GM04503 (cell line): ENCODE measurements at places on chromosomes 13 and 19.

DNA sequence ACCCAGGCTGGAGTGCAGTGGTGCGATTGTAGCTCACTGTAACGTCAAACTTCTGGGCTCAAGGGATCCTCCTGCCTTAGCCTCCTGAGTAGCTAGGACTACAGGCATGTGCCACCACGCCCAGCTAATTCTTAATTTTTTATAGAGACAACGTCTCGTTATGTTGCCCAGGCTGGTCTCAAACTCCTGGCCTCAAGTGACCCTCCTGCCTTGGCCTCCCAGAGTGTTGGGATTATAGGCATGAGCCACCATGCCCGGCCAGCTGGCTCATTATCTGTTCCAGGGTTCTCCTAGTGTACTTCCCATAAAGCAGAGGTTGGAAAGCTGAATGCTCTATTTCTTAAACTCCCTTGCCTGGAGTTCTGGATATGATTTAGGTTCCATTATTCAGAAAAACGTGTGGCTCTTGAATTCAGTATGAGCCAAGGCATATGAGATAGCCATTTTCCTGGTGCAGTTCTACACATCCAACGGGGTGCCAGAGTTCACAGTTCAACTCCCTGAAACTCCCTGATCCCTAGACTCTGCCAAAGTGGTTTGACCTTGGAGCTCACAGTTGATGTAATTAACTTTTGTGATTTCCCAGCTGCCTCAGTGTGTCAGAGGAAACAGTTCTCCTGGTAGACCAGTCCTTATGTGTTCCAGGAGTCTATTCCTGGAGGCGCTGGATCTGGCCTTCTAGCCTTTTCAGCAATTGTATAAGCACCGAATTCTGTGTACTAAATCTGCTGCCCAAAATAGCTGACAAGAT, 21.6 kb downstream of the GPR183 start:
- DNase-seq: no peak

GRCh38 chr13:110354715-110355473, 47.8 kb downstream of the COL4A2 start:
- no peak for DNase-seq

- no peak for DNase-seq
Observed at GRCh38 chr13:27770809-27771208, 21.5 kb upstream of the GSX1 start.

DNA sequence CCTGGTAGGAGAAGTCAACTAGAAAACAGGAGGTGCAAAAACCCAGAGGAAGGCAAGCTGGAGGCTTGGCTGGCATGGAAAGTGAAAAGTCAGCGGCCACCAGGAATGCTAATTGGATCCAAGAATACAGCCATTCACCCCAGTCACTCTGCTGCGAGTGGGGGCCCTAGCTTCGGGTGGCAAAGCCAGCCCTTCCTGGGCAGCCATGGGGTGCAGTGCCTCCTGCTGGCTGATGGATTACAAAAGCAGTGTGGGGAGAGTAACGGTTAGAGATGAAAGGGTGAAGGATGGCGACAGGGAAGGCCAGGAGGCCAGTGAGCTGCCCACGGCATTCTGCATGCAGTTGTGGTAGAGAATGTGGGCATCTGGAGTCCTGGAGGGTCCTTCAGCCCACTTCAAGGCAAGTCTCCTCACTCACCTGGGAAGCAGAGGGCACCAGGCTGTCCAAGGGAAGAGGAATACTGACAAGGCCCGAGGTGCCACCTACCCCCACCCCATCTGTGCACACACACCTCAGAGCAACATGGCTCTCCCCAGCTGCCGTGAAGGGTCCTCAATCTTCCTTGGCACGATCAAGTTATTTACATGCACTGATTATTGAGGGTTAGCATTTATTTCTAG, 20.3 kb upstream of the EPHX3 start:
- DNase-seq: peak; percentile 49

GRCh38 chr19:42488783-42489521, 39.3 kb downstream of the CEACAM1 start:
- DNase-seq: no peak

- no peak for DNase-seq
Observed at GRCh38 chr13:27665333-27665732, 43.6 kb downstream of the POLR1D start.

- DNase-seq: no peak
Observed at GRCh38 chr13:103772576-103772975, 706.4 kb upstream of the SLC10A2 start.

DNA sequence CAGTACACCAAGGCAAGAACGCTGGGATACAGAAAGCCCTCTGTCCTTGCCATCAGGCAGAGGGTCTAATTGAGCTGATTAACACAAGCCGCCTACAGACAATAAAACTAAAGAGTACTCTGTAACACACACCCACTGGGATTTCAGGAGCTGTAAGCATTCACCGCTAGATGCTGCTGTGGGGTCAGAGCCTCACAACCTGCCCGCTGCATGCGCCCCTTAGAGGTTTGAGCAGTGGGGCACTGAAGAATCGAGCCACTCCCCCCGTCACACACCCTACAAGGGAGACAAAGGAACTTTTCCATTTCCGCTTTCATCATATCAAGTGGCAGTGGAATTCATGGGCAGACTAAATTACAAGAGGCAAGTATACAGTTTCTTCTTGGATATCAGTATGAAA, 1080.6 kb downstream of the PCDH17 start:
- DNase-seq: no peak

GRCh38 chr13:35763060-35763781, 286.7 kb upstream of the MAB21L1 start:
- DNase-seq: no peak

DNA sequence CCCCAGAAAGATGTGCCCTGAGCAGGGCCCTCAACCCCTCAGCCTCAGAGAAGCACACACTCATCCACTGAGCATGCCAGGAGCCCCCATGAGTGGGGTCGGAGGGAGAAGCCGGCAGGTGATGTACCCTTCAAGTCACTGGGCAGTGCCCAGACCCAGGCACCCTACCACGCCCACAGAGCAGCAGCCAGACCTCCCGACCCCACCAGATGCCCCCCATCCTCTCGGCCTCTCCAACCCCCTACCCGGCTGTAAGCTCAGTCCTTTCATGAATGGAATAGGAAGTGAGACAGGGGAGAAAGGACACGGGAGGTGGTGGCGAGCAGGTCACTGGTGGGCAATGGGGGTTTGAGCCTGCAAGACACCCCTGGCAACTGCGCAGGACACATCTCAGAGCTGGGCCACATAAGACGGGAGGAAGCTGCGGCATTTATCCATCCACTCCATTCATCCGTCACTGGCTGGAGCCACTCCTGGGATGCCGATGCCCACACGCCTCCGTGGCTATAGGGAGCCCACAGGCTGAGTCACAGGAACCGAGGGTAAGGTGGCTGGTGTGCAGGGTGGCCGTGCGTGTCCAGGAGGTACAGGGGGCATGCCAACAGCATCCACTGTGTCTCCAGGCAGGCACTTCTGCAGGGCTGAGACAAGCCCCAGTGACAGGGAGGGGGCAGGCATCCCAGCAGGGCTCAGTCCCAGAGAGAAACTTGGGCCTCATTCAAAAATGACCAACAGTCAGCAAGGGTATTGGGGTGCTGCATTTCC, 23.8 kb upstream of the VSTM2B start:
- no peak for DNase-seq

DNA sequence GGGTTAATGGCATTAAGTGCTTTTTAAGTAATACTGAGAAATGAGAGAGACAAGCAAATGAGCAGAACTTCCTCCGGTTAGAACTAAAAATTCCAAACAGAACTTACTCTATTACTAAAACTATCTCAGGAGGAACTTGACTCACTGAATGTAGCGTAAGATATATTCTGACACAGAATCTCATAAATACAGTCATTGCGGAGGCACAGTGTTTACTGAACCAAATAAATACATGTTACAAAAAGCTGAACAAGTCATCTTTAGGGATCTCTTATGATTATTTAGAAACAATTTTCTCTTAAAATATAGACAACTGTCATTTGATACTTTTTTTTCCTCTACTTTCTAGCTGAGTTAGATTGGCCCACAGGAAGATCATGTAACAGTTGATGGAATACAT, 283.1 kb downstream of the KLF12 start:
- DNase-seq: no peak

DNA sequence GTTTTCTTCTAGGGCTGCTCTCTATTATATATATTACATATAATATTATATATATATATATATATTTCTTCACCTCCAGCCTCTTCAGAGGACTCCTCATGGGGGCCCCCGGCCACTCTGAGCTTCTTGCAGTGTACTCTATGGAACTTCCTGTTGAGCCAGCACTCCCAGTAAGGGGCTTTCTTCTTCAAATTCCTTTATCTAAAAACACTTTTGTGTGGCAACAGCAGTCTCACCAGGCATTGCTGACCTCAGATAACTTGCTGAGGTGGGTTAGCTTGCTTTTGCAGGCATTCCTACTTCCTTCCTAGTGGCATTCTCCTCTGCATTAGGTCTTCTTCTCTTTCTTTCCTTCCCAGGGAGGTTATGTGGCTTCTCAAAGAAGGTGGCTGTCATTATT, 381.5 kb downstream of the MYO16 start:
- DNase-seq: no peak

GRCh38 chr19:51739466-51740213, 12.0 kb downstream of the FPR1 start:
- DNase-seq: no peak

DNA sequence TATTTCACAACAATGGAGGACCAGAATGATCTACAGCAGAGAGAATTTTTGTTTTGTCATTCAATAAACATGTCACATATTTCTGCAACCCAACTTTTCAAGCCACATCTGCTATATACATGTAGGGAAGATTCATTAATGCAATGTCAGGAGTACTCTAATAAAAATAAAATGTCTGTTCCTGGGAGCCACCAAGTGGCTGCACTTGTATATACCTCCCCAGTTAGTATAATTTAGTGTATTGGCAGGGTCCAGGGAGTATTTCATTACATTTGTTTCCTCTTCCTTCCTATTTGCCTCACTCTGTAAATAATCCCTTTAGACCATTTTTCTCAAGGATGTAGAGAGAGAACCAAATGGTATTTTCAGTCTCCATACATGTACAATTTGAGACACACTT, 1169.0 kb downstream of the DIAPH3 start:
- no peak for DNase-seq

DNA sequence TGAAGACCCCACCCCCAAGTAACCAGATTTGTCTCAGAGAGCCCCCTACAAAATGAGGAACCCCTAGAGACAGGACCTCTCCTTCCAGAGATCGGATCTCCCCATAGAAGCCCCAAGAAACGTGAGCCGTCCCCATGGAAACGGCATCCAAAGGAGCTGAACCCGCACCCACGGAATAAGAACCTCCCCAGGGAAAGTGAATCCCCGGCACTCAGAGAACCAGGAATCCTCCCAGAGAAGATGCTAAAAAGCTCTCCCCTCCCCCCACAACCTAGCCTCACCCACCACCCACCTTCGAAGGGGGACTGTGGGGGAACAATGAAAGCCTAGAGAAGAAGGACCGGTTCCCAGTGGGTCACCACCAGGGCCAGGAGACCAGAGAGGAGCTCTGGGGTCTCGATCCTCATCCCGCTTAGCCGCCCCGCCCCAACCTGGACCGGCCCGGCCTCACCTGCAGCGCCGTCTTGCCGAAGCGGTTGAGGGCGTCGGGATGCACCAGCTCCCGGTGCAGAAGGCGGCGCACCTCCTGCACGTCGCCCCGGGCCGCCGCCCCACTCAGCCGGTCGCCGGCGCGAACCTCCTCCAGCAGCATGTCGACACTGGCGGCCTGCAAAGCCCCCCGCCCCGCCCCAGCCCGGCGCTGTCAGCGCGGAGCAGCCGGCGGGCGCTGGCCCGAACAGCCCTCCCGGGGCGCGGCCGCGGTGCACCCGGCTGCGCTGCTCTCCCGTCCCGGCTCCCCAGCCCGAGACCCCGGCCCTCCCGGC, 535 bp downstream of the CDKN2D start:
- no peak for DNase-seq

DNA sequence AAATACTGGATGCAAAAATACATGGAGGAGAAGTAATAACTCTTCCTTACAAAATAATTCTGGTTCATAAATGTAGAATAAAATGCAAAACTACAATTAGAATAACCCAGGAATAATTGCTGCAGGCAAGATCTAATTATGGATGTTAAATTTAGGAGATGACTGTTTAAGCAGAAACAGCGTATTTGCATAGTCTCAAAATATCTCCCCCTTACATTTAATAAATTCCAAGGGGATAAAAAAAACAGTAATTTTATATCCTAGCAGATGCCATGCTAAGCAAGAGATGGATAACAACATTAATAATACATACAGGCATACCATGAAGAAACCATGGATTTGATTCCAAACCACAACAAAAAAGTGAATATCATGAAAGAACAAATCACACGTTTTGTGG, 1253.1 kb upstream of the MIR17HG start:
- no peak for DNase-seq

GRCh38 chr13:77715233-77715891, 17.9 kb downstream of the SLAIN1 start:
- DNase-seq: no peak

- peak; percentile 22 for DNase-seq
Observed at GRCh38 chr13:40968416-40969000, 50.6 kb downstream of the ELF1 start.

DNA sequence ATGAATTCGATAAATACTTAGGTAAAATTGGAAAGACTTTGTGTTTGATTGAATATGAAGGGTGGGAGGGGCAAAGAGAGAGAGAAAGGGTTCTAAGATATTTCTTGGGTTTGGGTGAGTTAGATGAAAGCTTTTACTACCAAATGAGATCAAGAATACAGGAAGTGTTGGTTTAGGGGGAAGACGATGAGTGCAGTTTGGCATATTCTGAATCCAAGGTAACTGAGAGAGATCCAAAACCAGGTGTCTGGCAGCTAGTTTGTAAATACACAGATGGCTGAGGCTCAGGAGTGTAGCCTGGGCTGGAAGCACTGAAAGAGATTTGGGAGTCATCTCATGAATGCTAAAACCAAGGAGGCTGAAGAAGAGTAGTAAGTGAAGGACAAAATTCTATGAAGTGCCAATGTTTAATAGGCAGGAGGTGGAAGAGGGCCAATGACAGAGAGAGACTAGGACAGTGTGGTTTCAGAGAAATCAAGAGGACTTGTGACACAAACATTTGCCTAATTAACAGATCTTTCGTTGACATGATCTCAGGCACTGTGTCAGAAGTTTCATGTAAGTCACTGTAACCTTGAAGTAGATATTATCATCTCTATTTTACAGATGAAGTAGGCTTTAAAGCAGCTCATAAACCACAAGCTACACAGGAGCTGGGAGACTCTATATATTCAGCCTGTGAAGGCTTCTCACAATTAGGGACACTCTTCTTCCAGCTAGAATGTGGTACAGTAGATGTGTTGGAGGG, 70.2 kb upstream of the ZDHHC20 start:
- DNase-seq: no peak

- no peak for DNase-seq
Observed at GRCh38 chr13:66972659-66973058, 257.5 kb downstream of the PCDH9 start.

- DNase-seq: no peak
Observed at GRCh38 chr13:25406377-25406776, 34.6 kb downstream of the ATP8A2 start.

DNA sequence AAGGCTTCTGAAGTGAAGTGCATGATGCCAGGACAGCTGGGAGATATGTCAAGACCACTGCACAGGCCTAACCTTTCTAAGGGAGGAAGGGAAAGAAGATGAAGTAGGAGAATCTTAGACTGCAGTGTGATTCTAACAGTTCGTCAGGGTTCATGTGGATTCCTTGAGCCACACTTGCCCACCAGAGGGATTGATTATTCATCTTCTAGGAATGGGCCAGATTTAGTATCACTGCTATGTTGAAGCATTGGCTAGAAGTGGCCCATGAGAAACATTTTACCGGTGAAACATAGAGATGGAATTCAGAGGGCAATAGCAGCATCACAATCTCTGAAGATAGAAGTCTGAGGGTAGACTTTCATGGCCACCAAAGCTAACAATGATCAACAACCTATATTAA, 550.8 kb upstream of the SLITRK1 start:
- DNase-seq: no peak

GRCh38 chr13:48626726-48627451, 26.8 kb upstream of the CYSLTR2 start:
- no peak for DNase-seq
